Suppressor macrophage treated with lipopolysaccharide for 4 hours (primary cell): ENCODE measurements at places on chromosomes 7 and 10.
A peak's percentile ranks its signal among the peaks of the same experiment; 100 is the strongest.

DNA sequence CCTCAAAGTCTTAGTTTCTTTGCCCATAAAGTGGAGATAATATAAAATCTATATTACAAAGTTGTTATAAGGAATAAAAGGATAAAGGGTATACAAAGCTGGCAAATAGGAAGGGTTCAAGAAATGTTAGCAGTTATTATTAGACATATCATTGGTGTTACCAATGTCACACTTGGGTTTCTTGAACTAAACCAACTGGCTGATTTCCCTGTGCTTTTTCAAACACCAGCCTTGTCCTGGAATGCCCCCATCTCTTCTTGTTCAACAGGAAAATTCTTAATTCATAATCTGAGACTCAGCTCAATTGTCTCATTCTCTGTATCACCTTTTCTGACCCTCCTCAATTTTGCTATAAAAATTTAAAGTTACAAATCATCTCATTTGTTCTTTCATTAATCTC, 143.7 kb upstream of the LRRTM3 start:
- no peak for DNase-seq

- DNase-seq = no peak
Measured at GRCh38 chr10:34320265-34320664, 494.8 kb downstream of the PARD3 start.

- DNase-seq = no peak
Measured at GRCh38 chr10:47423476-47423875, 39.4 kb upstream of the ZNF488 start.

DNA sequence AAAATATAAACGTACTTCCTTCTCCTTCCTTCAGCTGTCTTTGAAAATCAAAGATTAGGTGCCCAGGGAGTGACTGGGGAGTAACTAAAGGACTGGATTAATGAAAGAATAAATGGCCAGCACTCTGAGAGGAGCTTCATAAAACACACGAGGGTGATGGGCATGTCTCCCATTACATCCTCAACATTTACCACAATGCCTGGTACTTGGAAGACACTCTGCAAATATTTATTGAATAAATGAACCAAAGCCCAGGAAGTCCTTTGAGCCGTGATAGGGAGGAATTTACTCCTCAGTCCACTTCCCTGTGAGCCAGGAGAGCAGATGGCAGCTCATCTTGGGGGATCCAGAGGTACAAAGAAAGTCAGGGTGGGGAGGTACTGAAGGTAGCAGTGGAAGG, 96.3 kb downstream of the RAB11FIP2 start:
- no peak for DNase-seq

DNA sequence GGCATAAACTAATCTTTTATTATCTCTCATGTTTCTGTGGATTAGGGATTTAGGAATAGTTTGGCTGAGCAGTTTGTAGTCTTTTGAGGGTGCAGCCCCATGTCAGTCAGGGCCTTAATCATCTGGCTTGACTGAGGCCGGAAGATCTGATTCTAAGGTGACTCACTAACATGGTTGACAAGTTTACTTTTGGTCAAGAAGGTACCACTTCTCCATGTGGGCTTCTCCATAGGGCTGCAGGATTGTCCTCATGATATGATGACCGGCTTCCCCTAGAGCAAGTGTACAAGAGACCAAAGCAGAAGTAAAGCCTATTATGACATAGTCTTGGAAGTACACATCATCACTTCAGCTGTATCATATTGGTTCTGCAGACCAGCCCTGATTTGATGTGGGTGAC, 45.9 kb upstream of the OIT3 start:
- peak; percentile 92 for DNase-seq

DNA sequence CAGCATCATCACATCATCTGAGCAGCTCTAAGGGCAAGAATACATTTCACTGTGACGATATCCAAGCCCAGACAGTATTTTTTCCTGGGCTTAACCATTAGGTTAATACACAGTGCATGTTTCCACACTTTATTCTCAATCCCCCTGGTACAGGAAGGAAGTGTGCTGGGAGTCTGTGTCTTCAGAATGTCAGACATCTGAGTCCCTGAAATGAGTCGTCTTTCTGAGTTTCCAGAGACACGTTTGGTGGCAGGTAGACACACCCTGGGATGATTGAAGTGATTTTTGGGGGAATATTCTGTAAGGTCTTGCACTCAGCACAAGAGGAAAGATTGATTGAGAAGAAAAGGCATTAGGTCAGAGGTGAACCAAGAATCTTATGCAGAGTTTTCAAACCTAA, 13.1 kb upstream of the SHH start:
- DNase-seq = no peak

GRCh38 chr7:40418983-40419382, 284.2 kb downstream of the SUGCT start:
- no peak for DNase-seq

DNA sequence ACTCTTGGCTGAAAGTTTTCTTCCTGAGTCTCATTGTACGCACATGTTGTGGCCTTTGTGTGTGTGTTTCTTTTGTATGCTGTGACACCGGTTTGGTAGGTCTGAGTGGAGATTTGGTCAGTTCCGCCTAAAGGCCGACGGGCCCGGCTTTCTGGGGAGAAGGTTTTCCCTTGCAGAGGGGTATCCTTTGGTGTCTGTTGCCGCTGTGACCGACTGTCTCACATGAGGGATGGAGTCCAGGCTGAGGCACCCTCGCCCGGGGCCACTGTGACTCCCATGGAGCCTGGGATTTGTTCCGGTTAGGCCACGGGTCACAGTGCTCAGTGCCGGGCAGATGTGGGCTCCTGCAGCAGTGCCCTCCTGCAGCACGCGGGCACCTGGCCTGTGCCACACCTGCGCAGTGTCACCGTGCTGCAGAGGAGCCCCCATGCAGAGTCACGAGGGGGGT, 19.4 kb downstream of the INPP5A start:
- no peak for DNase-seq

- peak; percentile 93 for DNase-seq
Measured at GRCh38 chr7:23216021-23216420, 30.6 kb upstream of the GPNMB start.

DNA sequence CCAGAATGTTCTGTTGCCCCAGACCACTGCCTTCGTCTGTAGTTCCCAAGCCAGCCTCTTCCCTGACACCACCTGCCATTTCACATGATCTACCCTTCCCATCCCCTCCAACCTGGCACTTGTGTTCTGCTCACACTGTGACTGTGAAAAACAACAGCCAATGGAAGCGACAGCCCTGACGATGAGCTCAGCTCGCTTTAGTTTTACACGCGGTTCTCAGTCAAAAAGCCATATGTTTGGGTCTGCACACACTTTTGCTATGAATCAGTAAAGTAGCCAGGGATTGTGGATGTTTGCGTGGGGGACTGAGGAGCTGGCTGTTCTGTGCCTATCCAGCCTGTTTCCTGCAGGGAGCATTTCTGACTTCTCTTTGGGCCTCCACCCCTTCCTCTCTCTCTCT, 282.7 kb downstream of the WDR11 start:
- no peak for DNase-seq

DNA sequence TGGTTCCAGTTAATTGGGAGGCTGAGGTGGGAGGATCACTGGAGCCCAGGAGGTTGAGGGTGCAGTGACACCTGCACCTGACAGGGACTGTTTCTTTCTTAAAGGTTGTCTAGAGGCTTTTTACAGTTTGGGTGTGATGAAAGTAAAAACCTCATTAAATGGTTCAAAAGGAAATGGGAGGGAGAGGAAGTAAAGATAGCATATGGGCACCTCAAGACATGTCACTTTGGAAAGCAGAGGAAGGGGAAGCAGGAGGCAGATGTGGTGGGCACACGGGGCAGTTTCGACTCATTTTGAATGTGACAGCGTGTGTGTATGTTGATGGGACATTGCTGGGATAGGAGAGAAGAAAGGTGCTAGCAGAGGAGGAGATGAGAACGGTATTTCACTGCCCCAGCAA, 203.1 kb downstream of the MLLT10 start:
- no peak for DNase-seq

- peak; percentile 7 for DNase-seq
Measured at GRCh38 chr10:49237985-49238384, 49.8 kb upstream of the TMEM273 start.

DNA sequence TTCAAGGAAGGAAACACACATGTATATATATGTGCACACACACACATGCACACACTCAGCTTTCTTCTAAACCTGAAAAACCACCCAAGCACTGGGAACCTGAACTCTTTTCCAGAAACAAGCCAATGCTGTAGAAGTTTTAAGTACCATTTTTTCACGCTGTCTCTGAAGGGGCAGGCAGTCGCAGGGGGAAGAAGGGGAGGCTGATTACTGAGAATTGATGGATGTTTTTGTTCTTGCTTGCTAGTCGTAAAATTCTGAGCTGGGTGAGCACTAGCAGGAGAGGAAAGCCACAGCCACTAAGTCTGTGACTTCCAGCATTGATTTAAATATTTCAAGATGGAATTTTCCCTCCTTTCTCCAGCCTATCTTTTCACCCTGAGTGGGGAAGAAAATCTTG, 391.8 kb downstream of the CALN1 start:
- no peak for DNase-seq

GRCh38 chr10:76950354-76950753, 687.3 kb downstream of the KCNMA1 start:
- no peak for DNase-seq

DNA sequence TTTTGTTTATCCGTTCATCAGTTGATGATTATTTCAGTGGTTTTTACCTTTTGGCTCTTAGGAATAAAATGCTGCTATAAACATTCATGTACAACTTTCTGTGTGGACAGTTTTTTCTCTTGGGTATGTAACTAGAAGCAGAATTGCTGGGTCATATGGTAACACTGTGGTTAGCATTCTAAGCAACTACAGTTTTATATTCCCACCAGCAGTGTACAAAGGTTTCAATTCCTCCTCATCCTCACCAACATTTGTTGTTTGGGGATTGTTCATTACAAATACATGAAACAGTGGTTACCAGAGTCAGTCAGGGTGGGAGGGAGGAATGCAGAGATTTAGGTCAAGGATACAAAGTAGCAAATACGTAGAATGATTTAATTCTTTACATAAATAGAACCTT, 97.0 kb downstream of the NPSR1 start:
- DNase-seq = no peak

DNA sequence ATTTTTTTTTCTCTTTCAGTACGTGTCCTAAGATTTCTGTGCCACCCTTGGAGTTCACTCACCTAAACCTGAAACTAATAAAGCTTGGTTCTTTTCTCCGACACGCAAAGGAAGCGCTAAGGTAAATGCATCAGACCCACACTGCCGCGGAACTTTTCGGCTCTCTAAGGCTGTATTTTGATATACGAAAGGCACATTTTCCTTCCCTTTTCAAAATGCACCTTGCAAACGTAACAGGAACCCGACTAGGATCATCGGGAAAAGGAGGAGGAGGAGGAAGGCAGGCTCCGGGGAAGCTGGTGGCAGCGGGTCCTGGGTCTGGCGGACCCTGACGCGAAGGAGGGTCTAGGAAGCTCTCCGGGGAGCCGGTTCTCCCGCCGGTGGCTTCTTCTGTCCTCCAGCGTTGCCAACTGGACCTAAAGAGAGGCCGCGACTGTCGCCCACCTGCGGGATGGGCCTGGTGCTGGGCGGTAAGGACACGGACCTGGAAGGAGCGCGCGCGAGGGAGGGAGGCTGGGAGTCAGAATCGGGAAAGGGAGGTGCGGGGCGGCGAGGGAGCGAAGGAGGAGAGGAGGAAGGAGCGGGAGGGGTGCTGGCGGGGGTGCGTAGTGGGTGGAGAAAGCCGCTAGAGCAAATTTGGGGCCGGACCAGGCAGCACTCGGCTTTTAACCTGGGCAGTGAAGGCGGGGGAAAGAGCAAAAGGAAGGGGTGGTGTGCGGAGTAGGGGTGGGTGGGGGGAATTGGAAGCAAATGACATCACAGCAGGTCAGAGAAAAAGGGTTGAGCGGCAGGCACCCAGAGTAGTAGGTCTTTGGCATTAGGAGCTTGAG, at the start of gene CFTR:
Gene CFTR, plus strand, starts transcription at position 801 of the 830 bp plus-strand sequence. CDS start 70 bp downstream, outside the sequence.
- DNase-seq = no peak

DNA sequence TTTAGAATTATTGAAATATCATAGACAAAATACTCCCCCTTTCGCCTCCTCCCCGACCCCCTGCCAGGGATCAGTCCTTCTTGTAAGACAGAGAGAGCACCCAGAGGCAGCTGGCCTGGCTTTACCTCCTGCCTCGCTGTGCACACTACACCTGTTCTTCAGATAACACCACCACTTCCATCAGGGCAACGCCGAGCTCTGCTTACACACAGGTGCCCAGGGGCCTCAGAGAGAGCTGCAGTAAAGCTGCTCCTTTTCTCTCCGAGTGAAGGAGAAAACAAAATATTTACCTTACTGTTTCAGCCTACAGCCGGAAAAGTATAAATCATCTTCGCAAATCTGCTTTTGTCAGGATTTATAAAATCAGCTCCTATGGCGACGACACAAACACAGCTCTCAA, 80.7 kb downstream of the HIPK2 start:
- DNase-seq = no peak

DNA sequence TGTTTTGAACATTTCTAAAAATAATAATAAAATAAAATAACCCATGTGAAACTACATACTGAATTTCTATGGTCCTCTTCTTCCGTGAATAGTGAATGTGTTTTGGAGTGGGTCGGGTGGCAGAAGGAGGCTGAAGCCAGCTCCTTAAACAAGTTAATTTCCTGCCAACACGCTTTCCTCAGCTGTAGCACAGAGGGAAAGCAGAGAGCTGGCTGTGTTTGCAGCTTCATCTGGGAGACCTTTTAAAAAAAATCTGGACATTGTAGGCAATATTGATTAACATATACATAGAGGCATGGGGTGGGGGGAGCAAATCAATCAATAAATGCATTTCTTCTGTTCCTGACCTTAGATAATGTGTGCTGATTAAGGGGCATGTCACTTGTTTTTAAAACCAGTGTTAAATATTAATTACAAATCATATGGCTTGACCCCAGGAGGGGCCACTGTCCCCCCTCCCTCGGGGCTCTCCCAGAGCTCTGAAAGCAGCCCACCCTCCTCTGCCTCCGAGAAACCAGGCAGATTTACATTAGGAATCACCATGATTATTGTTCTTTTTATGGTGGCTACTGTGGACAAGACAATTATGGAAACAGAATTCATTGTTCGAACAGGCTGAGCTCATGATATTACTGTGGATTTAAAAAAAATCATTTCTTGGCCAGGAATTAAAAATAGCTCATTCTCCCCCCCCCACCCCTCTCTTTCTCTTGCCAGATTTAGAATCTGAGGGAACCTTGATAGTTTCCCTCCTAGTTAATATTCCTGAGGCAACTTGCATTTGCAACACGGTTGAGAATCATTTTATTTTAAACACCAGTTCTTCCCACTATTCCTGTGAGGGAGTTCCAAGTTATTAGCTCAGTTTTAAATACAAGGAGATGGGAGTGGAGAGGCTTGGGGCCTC, 100.5 kb upstream of the CARD11 start:
- DNase-seq = no peak

- no peak for DNase-seq
Measured at GRCh38 chr7:90586091-90586490, 10.0 kb upstream of the CDK14 start.

GRCh38 chr7:156177422-156178055, 365.3 kb upstream of the SHH start:
- no peak for DNase-seq

GRCh38 chr7:127677433-127678230, 25.6 kb downstream of the SND1 start:
- no peak for DNase-seq

- no peak for DNase-seq
Measured at GRCh38 chr10:7146189-7146588, 264.6 kb downstream of the SFMBT2 start.
